ENCODE measurements at places on chromosomes 13 and 19.
A peak's percentile ranks its signal among the peaks of the same experiment; 100 is the strongest.

GRCh38 chr13:78602561-78603239, 652 bp downstream of the POU4F1 start:
- DNase-seq = peak; percentile 72

DNA sequence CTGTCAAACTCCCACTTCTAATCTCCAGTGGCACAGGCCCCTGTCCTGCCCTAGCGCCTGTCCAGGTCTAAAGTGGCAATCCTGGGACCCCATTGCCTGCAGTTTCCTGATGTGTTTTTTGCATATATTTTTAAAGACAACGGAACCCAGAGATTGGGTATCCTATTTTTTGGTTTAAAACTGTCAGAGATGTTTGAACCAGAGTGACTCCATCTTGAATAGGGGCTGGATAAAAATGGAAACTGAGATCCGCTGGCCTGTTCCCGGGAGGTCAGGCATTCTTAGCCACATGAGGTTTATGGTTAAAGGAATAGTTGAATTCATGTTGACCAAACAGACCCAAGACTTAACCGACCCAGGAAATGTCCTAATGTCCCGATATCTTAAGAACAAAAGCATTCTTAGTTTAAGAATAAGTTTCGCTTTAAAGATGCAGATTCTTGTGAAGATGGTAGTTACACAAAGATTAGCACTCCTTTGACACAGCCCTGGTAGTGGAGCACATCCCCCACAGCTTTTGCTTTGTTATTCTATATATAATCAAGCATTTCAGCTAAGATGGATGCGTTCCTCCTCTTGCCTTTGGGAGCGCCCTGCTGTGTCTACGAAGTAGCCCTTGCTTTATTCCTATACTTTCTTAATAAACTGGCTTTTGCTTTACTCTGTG, 332.1 kb downstream of the UQCRFS1 start:
- DNase-seq = no peak

- DNase-seq = no peak
These were observed 45.5 kb downstream of the C13orf42 start for GRCh38 chr13:51065372-51066090.

- DNase-seq = no peak
These were observed 27.3 kb downstream of the RUBCNL start for GRCh38 chr13:46359714-46360113.

GRCh38 chr19:3537438-3538240, 1.3 kb upstream of the TEKTIP1 start:
- DNase-seq = no peak

- no peak for DNase-seq
These were observed 32.2 kb downstream of the TMEM255B start for GRCh38 chr13:113791226-113791625.

- DNase-seq = no peak
These were observed 12.9 kb downstream of the ADGRE5 start for GRCh38 chr19:14394167-14394566.

- DNase-seq = no peak
These were observed 49.7 kb downstream of the TGDS start for GRCh38 chr13:94546061-94546839.

DNA sequence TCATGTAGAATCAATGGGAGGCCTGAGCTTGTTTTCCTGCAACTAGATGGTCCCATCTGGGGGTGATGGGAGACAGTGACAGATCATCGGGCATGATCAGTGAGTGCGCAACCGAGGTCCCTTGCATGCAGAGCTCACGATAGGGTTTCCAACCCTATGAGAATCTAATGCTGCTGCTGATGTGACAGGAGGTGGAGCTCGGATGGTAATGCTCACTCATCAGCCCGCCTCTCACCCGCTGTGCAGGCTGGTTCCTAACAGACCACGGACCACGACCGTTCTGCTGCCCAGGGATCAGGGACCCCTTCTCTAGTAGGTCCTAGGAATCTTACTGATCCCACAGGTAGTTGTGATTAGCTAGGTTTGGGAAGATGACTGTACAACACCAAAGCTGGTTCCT, 23.5 kb upstream of the GARRE1 start:
- no peak for DNase-seq

DNA sequence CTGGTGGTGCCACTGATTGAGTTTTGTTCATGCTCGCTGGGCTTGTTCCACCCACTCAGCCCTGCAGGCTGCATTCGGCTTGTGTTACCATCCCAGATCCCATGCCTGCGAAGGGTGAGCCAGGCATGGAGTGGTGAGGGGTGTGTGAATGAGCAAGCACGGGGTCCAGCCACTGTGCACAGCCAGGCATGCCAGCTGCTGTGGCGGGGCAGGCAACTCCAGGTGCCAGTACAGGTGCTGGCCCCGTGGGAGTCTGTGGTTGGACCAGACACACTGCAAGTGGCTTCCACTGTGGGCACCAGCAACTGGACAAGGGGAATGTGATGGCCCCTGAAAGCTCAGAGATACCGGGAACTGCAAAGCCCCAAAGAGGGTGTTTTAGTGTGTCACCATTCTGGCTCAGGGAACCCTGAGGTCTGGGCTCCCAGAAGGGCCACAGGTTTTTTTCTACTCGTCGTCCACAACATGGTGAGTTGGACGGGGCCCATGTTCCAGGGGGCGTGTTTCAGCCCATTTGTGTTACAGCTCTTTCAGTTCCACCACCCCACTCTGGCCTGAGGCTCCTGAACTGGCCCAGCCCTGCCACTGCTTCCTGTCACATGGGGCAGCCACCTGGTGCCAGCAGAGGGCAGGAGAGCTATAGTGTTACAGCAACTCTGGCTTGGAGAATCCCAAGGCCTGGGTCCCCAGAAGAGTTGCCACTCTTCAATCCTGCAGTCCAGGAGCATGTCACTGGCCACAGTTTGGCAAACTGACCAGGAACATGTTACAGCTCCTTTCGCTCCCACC, 217.0 kb upstream of the OBI1 start:
- DNase-seq = peak; percentile 61

GRCh38 chr19:19402656-19403372, 2.7 kb upstream of the GATAD2A start:
- DNase-seq = no peak

- DNase-seq = no peak
These were observed 42.5 kb downstream of the DNM2 start for GRCh38 chr19:10760273-10760944.

GRCh38 chr19:41646589-41647204, 19.8 kb upstream of the CEACAM4 start:
- DNase-seq = no peak

- DNase-seq = peak; percentile 81
These were observed 2.8 kb upstream of the MKNK2 start for GRCh38 chr19:2053601-2054389.

DNA sequence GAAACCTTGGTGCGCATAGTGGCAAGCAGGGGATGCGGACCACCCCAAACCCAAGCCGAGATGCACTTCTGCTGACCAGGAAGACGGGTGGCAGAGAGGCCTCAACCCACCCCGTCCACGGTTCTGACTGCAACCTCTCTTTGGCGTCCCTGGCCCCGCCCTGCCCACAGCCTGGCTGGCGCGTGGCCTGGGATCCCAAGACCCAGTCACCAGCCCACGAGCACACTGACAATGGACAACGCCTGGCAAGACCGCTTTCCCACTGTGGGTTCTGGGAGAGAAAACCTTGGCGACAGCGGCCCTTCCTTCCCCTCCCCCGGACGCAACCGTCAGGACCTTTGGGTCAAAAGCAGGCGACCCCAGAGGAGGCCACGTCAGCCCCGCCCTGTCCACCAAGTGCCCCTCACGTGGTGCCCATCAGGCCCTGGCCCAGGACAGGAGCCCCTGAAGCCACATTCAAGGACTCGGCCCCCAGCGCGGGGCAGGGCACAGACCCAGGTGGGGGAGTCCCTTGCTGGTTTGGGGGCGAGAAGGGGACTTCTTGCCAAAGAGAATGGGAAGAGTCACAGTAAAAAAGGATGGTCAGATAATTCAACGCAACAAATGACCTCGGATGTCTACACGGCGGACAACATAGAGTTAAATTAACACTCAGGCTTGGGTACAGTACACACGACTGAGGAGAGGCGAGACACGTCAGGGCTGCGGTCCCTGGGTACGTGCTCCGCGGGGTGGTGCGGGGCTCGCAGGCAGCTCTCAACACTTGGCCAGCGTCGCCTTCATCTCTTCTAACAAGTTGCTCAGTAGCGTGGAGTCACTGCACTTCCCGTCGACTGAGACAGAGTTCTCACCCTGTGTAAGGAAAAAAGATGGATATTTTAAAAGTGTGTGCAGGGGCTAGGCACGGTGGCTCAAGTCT, 5.0 kb downstream of the IZUMO4 start:
- DNase-seq = no peak

DNA sequence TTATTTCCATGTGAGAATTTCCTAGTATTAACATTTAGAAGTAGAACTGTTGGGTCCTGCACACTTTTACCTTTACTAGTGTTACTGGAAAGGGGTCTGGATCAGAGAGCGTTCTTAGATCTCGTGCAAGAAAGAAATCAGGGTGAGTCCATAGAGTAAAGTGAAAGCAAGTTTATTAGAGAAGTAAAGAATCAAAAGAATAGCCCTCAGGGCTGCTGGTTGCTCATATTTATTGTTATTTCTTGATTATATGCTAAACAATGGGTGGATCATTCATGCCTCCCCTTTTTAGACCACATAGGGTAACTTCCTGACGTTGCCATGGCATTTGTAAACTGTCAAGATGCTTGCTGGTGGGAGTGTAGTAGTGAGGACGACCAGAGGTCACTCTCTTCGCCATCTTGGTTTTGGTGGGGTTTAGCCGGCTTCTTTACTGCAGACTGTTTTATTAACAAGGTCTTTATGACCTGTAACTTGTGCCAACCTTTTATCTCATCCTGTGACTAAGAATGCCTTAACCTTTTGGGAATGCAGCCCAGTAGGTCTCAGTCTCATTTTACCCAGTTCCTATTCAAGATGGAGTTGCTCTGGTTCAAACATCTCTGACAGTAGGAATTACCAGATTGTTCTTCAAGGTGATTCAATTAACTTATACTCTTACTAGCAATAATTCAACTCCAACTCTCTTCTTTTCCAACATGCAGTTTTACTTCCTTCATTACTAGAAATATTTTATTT, 27.4 kb downstream of the NDFIP2 start:
- no peak for DNase-seq

GRCh38 chr13:93784191-93784590, 557.6 kb downstream of the GPC6 start:
- no peak for DNase-seq

DNA sequence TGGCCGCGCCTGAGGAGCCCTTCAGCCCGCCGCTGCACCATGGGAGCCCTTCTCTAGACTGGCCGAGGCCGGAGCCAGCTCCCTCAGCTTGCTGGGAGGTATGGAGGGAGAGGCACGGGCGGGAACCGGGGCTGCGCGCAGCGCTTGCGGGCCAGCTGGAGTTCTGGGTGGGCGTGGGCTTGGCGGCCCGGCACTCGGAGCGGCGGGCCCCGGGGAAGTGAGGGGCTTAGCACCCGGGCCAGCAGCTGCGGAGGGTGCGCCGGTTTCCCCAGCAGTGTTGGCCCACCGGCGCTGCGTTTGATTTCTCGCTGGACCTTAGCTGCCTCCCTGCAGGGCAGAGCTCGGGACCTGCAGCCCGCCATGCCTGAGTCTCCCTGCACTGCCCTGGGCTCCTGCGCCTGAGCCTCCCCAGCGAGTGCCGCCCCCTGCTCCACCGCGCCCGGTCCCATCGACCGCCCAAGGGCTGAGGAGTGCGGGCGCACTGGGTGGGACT, 1890.0 kb upstream of the PCDH20 start:
- DNase-seq = peak; percentile 70

GRCh38 chr13:26067601-26068000, 15.8 kb upstream of the SHISA2 start:
- no peak for DNase-seq

- peak; percentile 45 for DNase-seq
These were observed 91.9 kb upstream of the MCF2L start for GRCh38 chr13:112877066-112877465.

DNA sequence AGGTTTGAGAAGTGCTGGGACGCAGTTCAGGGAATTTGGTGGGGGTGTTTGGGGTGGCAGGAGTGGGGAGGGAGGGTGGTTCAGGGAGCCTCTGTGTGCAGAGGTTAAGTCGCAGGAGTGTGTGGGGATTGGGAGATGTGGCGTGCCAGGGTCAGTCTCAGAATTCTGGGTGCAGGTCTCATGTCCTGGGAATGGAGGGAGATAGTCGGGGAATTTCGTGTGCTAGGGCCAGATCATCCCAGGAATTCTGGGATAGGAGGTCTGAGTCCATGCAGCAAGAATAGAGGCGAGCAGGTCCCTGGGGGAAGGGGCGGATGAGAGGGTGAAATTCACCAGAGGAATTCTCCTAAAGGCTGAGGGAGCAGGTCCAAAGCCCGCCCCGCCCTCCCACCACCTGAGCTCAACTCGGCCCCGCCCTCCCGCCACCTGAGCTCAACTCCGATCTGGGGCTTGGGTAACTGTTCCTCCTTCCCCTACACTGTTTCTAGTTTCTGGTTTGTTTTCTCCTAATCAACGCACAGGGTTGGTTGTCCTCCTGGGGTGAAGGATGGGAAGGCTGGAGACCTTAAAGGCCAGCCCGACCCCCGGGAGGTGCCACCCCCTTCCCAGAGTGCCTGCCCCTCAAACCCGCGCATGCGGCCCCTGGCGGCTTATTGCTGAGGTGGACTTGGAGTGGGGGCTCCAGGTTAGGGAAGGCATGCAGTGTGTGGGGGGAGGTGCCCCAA, 15.2 kb downstream of the KCNC3 start:
- DNase-seq = no peak

DNA sequence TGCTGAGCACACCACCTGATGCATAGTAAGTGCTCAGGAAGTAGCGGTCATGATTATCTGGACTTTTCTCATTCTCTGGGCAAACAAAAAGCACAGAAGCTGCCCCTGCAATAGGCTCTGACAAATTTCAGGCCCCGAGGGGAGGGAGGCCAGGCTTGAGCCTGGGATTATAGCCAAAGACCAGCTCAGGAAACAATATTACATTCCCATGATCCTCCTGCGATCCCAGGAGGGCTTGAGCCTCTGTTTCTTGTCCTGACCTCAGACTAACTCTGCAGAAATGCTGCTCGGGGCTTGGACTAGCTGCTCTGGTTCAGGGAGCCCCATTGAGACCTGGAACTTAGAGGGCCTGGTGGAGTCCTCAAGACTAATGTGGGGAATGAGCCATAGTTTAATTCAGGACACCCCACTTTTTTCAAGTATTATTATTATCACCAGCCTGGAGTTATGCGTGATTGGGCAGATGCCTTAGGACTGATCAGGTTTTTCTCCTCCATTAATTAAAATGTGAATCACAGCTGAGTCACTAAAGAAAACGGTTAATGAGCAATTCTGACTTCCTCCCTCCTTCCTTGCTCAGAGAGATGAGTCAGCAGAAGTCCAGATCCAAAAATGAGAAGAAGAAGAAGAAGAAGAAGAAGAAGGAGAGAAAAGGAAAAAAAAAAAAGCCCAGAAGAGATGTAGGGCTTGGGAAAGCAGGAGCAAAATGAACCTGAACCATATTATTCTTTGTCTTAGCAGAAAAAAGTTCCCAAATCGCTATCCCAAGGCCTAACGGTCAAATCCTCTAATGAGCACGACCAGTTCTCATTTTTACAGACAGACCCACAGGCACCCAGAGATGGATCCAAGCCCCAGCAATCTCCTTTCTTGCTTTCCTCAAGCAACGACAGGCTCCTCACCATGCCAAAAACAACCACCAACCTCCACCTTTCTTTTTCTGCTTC, 107.2 kb downstream of the CACNA1A start:
- no peak for DNase-seq

DNA sequence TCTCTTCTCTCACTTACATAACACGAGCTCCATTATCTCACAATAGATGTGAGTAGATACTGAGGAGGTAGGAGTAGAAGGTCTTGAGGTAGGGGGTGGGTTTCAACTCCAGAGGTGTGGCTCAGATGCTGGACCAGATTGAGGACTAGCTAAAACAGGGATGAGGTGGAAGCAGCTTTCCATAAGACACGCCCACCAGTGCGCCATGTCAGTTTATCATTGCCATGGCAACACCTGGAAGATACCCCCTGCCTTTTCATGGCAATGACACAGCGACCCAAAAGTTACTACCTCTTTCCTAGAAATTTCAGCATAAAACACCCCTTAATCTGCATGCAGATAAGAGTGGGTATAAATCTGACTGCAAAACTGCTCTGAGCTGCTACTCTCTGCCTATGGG, 44.1 kb downstream of the KCTD15 start:
- DNase-seq = no peak

All from left lung (tissue), 14 donors.